ENCODE measurements at places on chromosomes 11 and 22. TPM values are rescaled to one million over a fixed set of nuclear protein-coding genes. Genes with fewer than 3 reads are reported as not detected.

The CAT gene
- total RNA-seq: 32.4 TPM

The C22orf42 gene
- total RNA-seq: not detected

The NEU3 gene
- total RNA-seq: 2.4 TPM

The FAM89B gene
- 18.4 TPM for total RNA-seq

The FAM227A gene
- 2.3 TPM for total RNA-seq

The EFCAB6 gene
- total RNA-seq: 3.9 TPM

The SCGB1D2 gene
- not detected for total RNA-seq

The TSKU gene
- 48.6 TPM for total RNA-seq

The OR5AL1 gene
- not detected for total RNA-seq

The APOL1 gene
- 27.0 TPM for total RNA-seq

The CD6 gene
- total RNA-seq: not detected

The NXPE1 gene
- not detected for total RNA-seq
